ENCODE measurements at places on chromosomes 5 and 9. TPM values are rescaled to one million over a fixed set of nuclear protein-coding genes. Genes with fewer than 3 reads are reported as not detected.
A peak's percentile ranks its signal among the peaks of the same experiment; 100 is the strongest.

DNA sequence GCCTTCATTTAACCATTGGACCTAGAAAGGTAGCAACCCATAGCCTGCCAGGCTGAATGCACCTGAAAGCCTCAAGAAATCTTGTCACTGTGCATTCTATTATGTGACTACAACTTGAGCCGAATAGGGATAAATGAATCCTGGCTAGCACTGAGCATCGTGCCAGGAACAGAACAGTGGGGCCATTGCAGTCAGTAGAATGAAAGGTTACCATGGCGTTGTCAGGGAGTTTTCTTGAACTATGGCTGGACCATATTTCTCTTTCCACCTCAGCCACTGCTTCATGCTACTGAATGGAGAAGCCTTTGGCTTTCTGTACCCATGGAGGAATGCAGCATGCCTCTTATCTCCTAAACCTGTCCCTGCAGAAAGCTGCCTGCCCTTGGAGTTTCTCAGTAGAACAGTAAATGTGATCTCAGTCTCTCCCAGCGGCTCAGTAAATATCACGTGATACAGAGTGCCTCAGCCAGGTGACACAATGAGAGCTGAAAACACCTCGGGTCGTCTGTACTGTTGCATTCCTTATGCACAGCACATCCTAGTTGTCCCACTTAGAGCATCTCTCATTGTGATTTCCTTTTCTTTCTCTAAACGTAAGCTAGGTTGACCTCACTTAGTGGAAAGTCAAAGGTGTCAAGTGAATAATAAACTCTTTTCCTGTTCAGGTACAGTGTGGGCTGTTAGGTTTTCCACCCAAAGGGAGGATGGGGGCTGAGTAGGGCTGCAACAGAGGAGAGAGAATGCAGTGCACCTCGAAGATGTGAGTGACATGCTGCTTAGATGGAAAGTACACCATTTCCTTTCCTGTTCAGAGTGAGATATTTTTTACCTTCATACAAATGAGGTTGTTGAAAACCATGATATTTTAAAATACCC is 115.3 kb downstream of the MACIR start:
- H3K4me3 ChIP-seq, result no peak overlapping the region
- no peak for DNase-seq
- H3K27me3 ChIP-seq, result no peaks in the 10 kb centered on the region
- H3K36me3 ChIP-seq, result no peaks in the 10 kb centered on the region

DNA sequence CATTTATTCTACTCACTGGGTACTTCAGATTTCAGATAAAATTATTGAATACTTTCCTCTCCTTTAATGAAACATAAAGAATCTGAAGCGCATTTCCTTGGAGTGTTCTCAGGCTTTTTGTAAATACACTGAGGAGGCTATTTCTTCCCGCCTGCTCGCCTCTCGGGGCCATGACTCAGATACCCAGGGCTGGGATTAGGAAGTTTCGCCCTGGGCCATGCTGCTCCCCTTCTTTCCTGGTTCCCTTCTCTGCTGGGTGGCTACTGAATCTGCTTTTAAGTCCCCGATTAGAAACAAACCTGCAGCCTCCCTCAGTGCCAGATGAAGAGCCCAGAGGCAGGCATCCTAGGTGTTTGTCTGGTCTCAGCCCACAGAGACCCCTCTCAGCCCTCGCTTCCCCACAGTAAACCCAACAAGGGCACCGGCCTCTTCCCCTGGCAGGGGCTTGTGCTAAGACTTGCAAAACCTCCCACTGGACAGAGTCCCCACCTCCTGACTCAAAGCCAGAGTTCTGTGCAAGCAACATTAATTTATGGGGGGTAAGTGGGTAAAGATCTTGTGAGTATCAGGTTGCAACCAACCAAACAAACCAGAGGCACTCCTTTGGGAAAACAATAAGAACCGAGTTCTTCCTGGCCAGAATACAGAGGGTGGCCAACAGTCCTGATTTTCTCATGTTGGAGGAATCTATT is 30.7 kb upstream of the IRX1 start:
- DNase-seq, result no peak
- no peaks in the 10 kb centered on the region for H3K4me1 ChIP-seq
- H3K4me3 ChIP-seq, result no peak overlapping the region

DNA sequence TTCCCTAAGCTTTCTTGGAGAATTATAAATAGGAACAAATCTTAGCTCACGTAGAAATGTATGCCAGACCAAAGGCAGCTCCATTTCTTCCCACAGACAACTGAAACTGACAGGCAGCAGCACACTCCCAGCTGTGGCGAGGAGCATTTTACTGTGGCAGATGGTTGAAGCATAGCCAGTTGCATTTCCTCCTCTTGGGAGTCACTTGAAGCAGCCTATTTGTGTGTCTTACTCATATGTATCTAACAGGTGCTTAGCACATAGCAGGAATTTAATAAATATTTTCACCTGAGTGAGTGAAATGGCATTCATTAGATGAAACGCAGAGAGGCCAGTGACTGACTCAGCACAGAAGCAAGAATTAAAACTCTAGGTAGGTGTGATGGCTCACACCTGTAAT is 12.3 kb upstream of the MTMR12 start:
- H3K4me3 ChIP-seq, result no peak overlapping the region
- no peaks in the 10 kb centered on the region for H3K27me3 ChIP-seq
- no peak for DNase-seq
- no peaks in the 10 kb centered on the region for H3K36me3 ChIP-seq
- H3K27ac ChIP-seq, result no peak overlapping the region
- H3K4me1 ChIP-seq, result no peaks in the 10 kb centered on the region

- no peaks in the 10 kb centered on the region for H3K36me3 ChIP-seq
- peaks cover 13% of the 10 kb centered on the region for H3K4me1 ChIP-seq
- peak overlapping the region; percentile 7 for H3K4me3 ChIP-seq
- DNase-seq, result peak; percentile 68
- peak overlapping the region; percentile 77 for H3K27ac ChIP-seq
Measured at GRCh38 chr9:98958271-98958984, 14.7 kb downstream of the COL15A1 start.

- H3K27me3 ChIP-seq, result no peaks in the 10 kb centered on the region
- H3K27ac ChIP-seq, result no peak overlapping the region
- no peak overlapping the region for H3K4me3 ChIP-seq
- no peaks in the 10 kb centered on the region for H3K4me1 ChIP-seq
- H3K36me3 ChIP-seq, result no peaks in the 10 kb centered on the region
Measured at GRCh38 chr5:134374232-134374631, 2.9 kb downstream of the UBE2B start.

DNA sequence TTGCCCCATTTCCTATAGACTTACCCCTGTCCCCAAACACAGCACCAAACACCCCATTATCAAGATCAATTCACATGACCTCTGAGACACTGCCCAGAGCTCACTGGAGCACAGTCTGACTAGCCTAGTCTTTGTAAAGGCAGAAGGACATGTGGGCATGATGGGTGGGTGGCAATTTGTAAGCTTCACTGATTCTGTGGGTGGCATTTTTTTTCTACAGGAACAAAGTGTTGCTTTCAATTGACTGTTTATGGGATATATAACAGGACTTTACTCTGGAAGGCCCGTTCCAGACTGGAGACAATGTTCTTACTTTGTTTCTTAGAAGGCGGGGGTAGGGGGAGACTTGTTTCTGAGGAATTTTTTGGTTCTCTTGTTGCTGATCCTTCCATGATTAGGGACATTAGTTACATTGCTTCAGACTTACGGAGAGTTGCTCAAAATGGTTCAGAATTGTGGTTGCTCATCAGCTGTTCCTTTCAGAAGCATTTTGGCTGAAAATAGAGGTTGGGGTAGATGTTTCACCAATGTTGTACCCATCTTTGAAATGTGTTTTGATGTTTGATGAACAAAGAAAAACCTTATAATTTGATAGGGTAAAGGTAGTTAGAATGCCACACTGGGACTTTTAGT is 20.2 kb downstream of the NNT start:
- H3K4me1 ChIP-seq, result no peaks in the 10 kb centered on the region
- H3K4me3 ChIP-seq, result no peak overlapping the region
- no peak for DNase-seq

DNA sequence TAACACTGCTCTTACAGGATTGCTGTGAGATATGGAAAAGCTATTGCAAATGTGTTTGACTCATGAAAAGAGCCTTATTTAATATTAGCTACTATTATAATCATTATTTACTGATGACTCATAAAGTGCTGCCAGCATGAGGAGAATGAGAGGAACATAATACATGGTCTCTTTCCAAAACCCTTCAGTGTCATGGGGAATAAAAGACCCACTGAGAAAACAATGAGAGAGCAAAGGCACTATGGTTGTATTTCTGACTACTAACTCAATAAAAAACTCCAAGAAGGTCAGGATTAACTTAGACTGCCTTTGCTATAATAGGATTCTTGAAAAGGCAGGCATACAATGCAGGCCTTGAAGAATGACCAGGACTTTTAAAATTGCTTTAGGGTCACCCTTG is 633.5 kb downstream of the DTWD2 start:
- no peak overlapping the region for H3K27ac ChIP-seq
- H3K36me3 ChIP-seq, result no peaks in the 10 kb centered on the region
- H3K4me1 ChIP-seq, result no peaks in the 10 kb centered on the region

DNA sequence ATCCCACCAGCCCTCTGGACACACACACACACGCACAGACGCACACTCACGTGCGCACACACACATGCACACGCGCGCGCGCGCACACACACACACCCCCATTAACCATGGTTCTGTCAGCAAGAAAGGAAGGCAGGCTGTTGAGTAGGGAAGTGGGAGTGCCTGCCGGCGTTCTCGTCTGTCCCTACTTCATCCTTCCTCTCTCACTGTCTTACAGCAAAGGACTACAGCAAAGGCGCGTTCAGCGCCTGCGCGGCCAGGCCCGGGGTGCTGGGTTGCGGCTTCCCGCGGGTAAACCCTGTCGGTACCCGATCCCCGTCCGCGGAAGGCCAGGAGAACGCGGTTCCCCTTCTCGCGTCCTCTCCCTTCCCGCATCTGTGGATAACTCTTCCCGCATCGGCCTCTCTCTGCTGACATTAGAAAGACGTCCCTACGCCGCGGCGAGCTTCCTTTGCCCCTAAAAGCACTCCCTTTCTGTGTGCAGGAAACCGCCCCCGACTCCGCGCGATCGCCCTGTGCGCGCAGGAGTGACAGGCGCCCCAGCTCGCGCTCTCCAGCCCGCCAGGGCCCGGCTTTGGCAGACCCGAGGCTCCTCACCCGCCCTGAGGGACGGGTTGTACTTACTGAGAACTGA is 219.2 kb downstream of the AGTPBP1 start:
- no peaks in the 10 kb centered on the region for H3K36me3 ChIP-seq
- H3K4me3 ChIP-seq, result peak overlapping the region; percentile 9
- no peaks in the 10 kb centered on the region for H3K4me1 ChIP-seq
- no peak overlapping the region for H3K27ac ChIP-seq

DNA sequence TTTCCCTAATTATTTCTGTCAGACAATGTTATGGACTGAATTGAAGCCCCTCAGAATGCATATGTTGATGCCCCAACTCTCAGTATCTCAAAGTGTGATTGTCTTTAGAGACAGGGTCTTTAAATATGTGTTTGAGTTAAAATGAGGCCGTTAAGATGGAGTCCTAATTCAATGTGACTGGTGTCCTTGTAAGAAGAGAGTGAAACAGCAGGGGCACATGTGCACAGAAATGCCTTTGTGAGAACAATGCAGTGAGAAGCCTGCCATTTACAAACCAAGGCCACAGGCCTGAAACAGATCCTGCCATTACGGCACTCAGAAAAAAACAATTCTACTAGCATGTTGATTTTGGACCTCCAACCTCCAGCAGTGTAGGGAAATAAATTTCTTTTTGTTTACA is 483.0 kb upstream of the DMAC1 start:
- H3K36me3 ChIP-seq, result no peaks in the 10 kb centered on the region
- no peak for DNase-seq
- no peaks in the 10 kb centered on the region for H3K27me3 ChIP-seq
- H3K27ac ChIP-seq, result no peak overlapping the region

GRCh38 chr5:1200495-1201326 is 684 bp upstream of the SLC6A19 start:
- DNase-seq, result no peak
- no peaks in the 10 kb centered on the region for H3K36me3 ChIP-seq
- H3K27ac ChIP-seq, result no peak overlapping the region
- H3K27me3 ChIP-seq, result no peaks in the 10 kb centered on the region

GRCh38 chr5:533955-534742 is 9.9 kb upstream of the SLC9A3 start:
- no peak for DNase-seq
- no peaks in the 10 kb centered on the region for H3K4me1 ChIP-seq
- H3K4me3 ChIP-seq, result no peak overlapping the region
- H3K27ac ChIP-seq, result no peak overlapping the region
- H3K27me3 ChIP-seq, result peaks cover 6% of the 10 kb centered on the region
- H3K36me3 ChIP-seq, result no peaks in the 10 kb centered on the region

IL7R gene
- 4.1 TPM for total RNA-seq

TMEM250 gene
- 26.5 TPM for total RNA-seq

GBA2 gene
- 26.9 TPM for total RNA-seq

S100Z gene
- total RNA-seq, result 0.35 TPM
